ENCODE measurements at places on chromosomes 5 and 9. TPM values are rescaled to one million over a fixed set of nuclear protein-coding genes. Genes with fewer than 3 reads are reported as not detected.

Gene SPATA31C1
- not detected for total RNA-seq

GRCh38 chr5:177023303-177023664 lies 788 bp downstream of the ZNF346 start:
- DNase-seq: no peak

- DNase-seq: no peak
These were observed 324.3 kb upstream of the SEMA6A start for GRCh38 chr5:116898917-116899316.

DNA sequence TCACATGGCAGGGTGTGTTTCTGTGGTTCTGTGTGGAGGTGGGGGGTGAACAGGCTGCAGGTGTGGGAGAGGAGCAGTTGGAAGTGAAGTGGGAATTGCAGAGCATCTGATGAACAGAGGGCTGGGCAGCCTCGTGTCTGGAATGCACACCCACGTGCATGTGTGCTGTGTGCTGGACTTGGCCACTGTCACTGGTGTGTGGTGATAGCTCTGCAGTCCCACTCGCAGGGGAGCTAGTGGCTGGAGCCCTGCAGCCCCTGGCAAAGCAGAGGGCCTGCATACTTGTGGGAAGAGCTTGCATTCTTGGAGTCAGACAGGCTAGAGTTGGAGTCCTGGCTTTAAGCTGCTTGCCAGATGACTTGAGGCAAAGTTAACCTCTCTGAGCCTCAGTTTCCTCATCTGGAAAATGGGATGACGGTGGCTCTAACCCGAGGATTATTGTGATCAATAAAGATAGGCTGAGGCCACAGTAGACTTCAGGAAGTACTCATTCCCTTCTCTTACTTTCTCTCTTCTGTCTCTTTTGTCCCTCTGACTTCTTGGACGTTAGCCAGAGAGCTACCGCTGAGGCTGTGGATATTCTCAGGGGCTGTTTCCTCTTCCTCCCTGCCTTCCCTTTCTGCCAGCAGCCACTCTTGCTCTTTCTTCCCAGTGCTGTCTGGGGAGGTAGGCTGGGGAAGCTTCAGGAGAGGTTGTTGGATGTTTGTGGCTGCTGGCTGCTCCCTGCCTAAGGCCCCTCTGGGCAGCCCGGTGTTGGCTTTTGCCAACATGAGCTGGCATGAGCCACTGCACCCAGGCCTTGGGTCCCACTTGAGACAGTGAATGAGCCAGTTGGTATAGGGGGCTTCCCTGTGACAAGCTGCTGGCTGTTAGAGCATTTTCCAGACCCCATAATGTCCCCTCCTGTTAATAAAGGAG lies 18.3 kb downstream of the PSAT1 start:
- DNase-seq: no peak
